ENCODE measurements at places on chromosomes 13 and 19.

DNA sequence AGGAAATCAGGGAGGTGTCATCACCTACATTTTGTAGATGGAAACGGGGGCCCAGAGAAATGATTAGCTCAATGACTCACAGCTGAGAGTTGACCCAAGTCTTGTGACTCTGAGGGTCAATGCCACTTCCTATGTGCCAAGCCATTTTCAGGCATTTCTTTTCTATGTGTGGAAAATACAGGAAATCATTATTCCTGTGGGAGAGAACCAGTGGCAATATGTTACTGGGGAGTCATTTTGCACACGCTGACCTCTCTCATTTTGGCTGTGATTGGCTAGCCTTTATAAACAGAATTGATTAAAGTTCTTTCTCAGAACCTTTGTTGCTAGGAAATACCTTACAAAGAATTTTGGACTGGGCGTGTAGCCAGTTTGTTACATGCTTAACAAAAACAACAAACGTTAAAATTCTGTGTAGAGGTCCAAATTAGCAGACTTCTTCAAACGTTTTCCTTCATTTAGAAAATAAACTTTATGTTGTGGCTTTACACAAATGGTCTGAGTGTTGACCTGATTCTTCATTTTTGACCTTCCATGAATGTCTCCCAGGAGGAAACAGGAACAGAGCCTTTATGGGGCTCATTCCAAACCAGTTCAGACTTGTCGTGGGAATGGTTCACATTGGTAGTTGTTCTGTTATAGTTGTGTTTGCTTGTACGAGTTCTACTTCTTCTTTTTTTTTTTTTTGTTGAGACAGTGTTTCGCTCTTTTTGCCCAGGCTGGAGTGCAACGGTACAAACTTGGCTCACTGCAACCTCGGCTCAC lies 11.4 kb downstream of the PCCA start:
- no peak for DNase-seq

DNA sequence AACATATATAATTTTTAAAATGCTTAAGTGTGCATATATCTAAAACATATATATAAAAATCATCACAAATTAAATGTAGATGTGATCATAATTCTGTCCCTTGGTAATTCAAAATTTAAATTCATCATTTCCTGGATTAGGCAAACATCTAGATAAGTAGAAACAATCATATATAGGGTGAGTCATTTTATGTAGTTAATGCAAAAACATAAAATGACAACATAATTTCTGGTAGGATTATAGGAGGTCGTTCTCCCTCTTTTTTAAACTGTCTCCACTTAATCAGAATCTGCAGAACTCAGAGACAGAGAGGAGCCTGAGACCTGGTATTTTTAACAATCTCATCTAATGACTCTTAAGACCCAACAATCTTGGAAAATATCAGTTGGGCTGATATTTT lies 333.4 kb downstream of the KCTD12 start:
- DNase-seq, result no peak

DNA sequence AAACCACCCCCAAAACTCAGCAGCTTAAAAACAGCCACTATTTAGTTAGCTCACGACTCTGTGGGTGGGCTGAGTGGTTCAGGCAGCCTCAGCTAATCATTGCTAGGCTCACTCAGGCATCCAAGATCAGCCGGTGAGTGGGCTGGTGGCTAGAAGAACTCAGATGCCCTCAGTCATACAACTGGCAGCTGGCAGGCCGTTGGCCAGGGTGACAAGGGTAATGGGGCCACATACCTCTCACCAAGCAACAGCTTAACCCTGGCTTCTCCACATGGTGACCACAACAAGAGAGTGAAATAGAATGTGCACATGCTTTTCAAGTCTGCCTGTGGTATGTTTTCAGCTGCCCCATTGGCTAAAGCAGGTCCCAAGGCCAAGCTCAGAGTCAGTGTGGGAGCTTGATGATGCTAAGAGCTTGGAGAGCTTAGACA lies 435.4 kb upstream of the TSHZ3 start:
- no peak for DNase-seq

DNA sequence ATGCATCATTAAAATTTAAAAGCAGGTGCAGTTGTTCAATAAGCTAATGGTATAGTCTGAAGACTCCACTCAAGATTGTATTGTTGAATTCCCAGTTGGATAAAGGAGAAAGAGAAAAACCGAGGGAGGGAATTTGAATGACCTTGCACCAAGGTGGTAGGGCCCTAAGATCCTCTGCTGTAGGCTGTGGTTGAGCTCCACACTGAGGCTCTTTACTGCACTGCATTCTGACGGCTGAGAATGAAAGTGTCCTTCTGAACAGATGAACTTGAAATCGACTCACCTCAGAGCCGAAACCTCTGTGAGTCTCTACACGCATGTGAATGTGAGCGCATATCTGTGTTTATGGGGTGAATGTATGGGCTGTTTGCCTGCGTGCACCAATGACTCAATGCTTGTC lies 388.9 kb upstream of the DACH1 start:
- DNase-seq, result peak; percentile 46

- DNase-seq, result no peak
Measured at GRCh38 chr19:46885411-46885810, 24.6 kb downstream of the ARHGAP35 start.

- peak; percentile 33 for DNase-seq
Measured at GRCh38 chr13:62512194-62513141, 1096.8 kb upstream of the PCDH20 start.

- no peak for DNase-seq
Measured at GRCh38 chr13:75774176-75774575, 138.0 kb downstream of the LMO7 start.

DNA sequence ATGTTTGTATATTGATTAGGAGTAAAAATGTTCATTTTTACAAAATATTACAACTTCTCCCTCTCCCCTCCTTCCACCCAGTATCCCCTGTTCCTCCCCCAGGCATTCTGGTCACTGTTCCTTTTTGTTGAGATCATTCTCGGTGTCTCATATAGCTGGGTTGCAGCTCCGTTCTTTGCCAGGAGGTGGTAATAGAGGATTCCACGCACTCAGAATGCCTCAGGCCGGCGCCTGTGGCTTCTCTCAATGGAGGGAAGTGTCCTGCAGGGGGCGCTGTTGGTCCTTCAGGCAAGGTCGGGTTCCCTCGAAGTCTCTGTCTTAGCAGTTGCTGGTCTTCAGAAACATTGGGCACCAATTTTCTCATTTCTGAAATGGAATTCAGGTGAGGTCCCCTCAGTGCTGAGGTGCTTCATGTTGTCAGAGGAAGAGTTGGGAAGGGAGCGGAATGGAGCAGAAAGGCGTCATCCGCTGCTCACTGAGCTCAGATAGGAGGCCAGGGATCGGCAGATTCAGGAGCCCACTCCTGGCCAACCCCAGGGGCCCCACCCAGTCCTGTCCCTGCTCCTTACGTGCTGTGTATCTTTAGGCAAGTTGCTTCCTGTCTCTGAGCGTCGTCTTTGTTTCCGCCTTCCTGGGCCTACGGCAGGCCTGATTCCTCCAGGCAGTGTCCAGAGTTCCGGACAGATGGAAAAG lies 10.3 kb upstream of the GARIN5A start:
- no peak for DNase-seq

DNA sequence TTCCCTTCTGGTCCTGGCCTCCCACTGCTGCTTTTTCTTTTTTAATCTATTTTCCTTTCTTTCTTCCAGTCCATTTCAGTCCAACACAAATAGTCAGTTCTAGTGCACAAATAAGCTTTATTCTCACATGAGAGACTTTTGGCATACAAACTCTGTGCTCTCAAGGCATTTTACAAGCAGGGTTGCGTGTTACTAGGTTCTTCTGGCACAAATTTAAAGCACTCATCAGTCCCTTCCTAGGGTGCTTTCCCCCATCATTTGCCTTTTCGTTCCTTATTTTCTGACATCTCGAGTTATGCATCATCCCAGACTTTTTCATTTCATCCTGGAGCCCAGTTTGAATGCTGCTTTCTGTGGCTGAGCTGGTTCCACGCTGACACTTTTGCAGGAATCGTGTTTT lies 29.8 kb upstream of the IL17D start:
- no peak for DNase-seq

DNA sequence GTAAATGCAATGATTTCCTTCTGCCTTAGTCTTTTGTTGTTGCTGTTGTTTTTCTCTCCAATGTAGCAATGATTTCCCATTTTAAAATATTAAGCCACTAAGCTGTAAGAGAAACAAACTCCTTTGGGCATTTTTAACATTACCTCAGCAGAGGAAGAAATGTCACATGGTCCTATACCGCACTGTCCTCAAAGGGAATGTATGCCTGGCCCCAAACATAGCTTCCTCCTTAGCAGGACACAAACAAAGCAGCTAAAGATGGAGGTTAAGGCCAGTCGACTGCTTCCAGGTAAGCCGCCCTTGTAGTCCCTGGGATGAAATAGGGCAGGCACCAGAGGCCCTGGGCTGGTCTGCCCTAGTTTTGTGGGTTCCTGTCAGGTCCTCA lies 249.0 kb downstream of the TSHZ3 start:
- no peak for DNase-seq

- no peak for DNase-seq
Measured at GRCh38 chr13:113954046-113954835, 19.6 kb downstream of the C13orf46 start.

DNA sequence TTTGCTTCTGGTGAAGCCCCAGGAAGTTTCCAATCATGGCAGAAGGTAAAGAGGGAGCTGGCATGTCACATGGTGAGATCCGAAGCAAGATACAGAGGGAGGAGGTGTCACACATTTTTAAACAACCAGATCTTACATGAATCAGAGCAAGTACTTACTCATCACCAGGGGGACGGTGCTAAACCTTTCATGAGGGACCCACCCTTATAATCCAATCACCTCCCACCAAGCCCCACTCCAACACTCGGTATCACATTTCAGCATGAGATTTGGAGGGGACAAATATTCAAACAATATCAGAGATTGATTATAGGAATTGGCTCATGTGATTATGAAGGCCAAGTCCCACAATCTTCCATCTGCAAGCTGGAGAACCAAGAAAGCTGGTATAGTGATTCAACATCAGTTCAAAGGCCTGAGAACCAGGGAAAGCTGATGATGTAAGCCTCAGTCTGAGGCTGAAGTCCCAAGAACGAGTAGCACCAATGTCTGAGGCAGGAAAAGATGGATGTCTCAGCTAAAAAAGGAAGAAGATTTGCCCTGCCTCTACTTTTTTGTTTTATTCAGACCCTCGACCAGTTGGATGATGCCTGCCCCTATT lies 58.6 kb upstream of the WDFY2 start:
- DNase-seq, result no peak

DNA sequence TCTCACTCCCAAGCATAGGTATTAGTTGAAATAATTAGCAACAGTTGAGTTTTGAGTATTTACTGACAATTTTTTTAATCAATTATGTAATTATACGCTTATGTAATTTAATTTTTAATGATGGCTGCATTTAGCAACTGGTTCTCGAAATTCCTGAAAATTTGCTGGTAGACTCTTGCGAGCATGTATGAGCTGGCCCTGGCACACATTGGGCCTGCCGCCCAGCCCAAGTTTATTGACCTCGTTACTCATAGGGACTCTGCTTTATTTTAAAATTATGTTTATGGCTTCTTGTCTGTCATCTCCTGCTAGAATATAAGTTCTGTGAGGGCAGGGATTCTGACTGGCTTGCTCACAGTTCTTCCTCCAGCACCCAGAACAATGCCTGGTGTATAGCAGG lies 6.7 kb downstream of the KLK14 start:
- no peak for DNase-seq

DNA sequence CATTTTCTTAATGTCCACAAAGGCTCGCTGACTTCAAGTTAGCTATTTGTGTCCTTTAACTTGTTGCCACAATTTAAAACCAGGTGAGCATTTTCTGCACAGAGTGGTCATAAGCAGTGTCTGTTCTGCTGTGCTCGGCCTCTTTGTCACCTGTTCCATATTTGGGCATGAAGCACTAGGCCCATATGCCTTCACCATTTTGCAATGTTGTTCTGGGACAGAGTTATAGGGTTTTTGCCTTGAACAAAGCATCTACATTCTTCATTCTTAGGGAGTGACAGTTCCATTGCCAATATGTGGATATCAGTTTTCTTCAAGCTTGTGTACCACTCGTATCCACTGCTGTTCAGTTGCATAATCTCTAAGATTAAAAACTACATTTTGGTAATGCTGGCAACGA lies 56.1 kb downstream of the LRCH1 start:
- DNase-seq, result no peak

GRCh38 chr13:32446773-32447465 lies 19.0 kb upstream of the N4BP2L1 start:
- DNase-seq, result no peak

- no peak for DNase-seq
Measured at GRCh38 chr19:6358003-6358402, 3.3 kb upstream of the CLPP start.

DNA sequence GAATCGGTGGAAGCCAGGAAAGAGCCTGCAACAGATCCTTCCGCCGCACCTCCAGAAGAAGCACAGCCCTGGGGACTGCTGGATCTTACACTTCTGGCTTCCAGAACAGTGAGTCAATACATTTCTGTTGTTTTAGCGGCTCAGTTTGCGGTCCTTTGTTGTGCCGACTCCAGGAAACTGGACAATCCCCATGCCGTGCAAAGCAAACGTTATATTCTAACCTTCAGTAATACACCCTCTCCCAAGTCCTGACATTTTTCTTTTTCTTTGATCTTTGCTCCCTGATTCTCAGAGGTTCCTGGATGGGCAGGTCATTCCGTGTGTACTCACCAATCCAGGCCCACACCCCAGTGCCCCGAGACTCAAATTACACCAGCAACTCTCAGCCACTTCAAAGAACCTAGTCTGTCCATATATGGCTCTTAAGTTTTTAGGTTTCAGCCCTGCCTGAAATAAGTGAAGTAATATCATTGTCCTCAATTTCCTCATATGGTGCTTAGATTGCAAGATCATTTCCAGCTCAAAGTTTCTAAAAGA lies 387.1 kb upstream of the SGCG start:
- DNase-seq, result no peak

- DNase-seq, result no peak
Measured at GRCh38 chr19:12093777-12094176, 29.2 kb downstream of the ZNF844 start.

DNA sequence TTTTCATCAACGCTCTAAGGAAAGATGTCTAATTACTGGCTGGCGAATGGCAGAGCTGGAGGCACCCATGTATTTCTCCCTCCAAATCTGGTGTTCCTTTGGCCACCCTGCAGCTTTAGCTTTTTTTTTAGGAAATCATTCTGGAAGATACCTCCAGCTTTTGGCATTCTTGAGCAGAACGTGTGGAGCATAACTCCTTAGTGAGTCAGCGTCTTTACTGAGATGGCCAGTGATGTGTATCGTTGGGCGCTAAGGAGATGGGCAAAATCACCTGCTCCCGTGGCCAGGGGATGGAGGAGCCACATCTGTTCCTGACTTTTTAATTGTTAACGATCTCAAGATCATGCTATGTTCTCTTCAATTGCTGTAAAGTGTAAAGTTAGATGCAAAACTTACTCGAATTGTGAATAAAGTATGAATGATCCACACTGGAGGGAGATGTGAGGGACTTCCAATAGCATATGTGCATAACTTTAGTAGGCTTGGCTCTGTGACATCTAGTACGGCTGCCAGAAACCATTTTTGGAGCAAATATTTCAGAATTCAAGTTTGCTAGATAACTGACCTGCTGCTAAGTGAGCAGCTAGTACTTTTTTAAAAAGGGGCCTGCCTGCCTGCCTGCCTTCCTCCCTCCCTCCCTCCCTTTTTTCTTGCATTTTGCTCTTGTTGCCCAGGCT lies 24.4 kb upstream of the C1QTNF9 start:
- DNase-seq, result no peak

Data from NCI-H460 (cell line).